ENCODE measurements at places on chromosomes 11 and 22.

DNA sequence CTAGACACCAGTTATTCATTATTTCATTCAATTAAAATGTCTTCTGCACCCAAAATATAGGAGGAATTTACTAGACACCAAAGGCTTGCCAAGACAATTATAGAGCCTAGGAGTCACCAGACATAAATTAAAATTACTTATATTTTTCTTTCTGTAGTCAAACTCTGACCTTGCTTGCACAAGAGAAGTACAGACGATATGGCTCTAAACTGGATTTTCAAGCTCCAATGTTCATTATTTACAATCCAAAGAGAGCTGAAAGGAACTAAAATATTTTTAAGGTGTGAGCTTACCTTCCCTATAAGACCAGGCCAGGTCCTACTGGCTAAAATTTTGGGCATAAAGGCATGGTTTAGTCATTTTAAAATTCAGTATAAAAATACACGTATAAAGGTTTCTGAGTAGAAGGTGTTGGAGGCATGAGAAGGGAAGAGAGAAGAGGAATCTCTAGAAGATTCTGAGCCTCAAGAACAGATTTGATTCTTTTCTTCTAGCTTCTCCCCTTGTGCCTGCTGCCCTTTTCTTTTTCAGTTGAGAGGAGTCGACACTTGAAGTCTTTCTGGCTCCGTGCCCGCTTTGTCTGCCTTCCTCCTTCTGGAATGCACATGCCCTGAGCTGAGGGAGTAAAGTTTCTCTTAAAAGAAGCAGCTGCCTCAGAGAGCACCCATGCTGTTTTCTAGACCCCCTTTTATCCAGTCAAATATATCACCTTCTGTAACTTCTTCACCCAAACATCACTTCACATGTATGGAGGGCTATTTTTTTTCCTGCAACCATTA is 13.5 kb downstream of the C11orf97 start:
- DNase-seq = no peak

DNA sequence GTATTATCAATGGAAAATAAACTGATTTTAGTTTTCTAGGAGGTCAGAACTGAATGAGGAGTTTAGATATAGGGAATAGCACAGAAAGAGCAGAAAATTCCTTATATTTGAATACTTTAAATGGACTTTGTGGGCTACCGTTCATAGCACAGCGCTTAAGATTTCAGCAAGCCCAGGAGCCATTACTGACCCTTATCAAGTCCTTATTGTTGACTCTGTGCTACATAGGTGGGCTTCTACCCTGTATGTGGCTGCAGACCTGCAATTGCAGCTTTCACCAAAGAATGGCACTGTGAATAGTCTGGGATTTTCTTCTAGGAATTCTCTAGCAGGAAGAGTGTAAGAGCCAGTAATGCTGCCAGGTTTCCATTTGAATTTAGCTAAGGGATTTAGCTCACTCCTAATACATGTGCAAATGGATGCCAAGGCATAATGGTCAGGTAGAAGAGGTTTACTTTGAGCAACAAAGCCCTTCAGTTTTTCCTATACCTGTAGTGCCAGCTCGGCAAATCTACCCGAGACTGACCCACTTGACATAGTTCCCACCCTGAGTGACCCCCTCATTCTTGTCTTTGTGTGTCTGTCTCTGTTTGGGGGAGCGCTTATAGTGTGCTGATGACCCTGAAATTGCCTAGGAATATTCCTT is 42.5 kb upstream of the DLAT start:
- DNase-seq = no peak

GRCh38 chr22:24429411-24430365 is 2.3 kb downstream of the ADORA2A start:
- DNase-seq = peak; percentile 3

- no peak for DNase-seq
Measured at GRCh38 chr11:126029805-126030204, 32.9 kb downstream of the CDON start.

- no peak for DNase-seq
Measured at GRCh38 chr11:20934516-20934915, 265.1 kb downstream of the NELL1 start.

DNA sequence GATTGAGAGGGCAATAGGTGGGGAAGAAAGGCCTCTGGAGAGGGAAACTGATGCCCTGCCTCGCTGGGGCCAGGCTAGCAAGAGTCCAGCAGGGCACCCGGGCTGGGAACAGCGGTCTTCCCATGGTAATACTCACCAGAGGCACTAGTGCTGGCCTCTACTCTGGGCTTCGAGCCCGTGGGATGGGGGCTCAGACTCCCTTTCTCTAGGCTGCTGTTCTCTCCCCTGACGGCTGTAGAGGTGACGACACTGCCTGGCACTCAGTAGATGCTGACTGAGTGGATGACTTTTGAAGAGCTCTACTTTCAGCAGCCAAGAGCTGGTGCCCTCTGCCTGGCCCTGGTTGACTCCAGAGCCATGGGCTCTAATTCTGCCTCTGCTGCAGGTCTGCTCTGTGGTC is 818 bp upstream of the C1QTNF4 start:
- DNase-seq = no peak

All from NCI-H1105 (cell line).